ENCODE measurements at places on chromosomes 12 and 14.

- DNase-seq = no peak
Measured at GRCh38 chr14:103815253-103815652, 32.1 kb downstream of the PPP1R13B start.

- DNase-seq = no peak
Measured at GRCh38 chr14:38731962-38732361, 371.1 kb downstream of the SEC23A start.

DNA sequence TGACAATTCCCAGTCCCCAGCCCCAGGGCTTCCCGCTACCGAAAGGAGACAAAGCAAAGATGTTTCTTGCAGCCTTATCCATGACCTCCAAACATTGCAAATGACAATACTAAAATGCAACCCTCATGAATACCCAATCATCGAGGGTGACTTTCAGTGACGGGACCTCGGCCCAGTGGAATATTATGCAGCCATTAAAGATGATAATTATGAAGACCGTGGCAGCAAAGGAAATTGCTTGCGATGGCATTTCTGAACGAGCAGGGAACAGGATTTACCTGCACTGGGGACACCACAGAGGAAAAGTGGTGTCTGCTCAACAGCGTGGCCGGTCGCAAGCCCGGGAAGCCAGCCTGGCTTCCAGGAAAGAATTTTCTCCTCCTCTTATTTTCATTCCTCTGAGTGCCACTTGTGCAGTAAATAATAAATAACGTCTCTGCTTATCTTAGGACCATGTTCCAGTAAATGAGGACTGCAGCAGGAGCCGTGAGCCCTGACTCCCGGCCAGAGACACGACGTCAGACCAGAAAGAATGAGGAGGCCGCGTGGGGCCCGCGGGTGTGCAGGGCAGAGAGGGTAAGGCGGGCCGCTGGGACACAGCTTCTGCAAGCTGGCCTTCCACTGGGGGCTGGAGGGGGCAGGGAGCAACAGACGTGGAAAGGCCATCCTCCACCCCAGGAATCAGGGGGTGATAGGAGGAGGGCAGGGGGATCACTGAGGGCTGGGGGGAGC, 6.6 kb downstream of the C14orf180 start:
- DNase-seq = no peak

- DNase-seq = no peak
Measured at GRCh38 chr12:11689591-11690186, 40.2 kb downstream of the ETV6 start.

- no peak for DNase-seq
Measured at GRCh38 chr14:69288956-69289705, 29.2 kb downstream of the GALNT16 start.

DNA sequence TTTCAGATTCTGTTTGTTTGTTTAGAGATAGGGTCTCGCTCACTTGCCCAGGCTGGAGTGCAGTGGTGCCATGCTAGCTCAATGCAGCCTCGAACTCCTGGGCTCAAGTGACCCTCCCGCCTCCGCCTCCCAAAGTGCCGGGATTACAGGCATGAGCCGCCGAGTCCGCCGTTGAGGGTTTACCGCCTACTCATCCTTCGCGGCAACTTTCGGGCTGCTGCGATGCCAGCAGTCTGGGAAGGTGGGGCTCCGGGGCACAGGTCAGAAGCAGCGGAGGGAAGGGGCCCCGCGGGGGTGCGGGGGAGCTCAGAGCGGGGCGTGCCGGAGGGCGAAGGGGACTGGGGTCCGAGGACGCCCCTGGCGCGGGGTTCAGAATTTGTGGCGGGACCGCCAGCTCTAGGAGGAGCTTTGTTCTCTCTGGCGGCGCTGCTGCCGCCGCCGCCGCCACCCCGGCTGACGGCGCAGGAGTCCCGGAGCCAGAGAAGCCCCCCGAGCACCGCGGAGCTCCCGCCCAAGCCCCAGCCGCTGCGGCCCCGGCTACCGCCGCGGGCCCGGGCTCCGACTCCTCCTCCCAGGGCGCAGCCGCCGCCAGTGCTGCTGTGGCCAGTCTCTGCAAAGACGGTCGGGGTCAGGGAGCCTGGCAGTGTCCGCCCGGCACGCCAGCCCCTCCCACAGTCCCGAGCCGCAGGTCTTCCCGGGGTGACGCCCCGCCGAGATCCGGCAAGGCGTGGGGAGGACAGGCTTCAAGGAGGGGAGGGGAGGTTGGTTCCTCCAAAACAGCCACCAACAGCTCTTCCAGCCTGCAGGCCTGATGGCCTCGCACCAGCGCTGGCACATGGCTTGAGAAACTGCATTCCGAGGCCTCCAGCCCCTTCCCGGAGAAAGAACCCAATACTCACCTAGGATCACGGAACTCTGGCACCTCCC, 10.9 kb upstream of the KRT77 start:
- DNase-seq = no peak

- DNase-seq = no peak
Measured at GRCh38 chr12:5620896-5621295, 189.0 kb downstream of the NTF3 start.

GRCh38 chr14:60107477-60107876, 15.8 kb downstream of the PCNX4 start:
- no peak for DNase-seq

DNA sequence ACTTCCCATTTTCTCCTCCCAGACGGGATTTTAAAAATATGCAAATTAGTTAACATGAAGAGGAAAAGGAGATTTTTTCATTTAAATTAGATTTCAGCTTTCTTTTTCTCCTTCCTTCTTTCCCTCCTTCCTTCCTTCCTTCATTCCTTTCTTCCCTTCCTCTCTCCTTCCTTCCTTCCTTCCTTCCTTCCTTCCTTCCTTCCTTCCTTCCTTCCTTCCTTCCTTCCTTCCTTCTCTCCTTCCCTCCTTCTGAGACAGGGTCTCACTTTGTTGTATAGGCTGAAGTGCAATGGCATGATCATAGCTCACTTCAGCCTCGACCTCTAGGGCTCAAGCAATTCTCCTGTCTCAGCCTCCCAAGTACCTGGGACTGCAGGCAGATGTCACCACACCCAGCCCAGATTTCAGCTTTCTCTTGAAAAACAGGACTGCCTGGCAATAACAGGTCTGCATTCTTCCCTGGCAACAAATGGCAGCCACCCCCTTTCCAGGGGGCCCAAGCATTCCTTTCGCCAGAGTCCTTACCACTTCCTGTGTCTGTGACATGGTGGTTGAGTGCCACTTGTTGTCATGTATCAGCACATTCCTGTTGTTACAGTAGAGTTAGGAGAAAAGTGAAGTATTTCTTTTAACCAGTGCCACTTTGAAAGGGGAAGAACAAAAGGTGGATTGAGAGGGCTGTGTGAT, 119.1 kb downstream of the PTPN11 start:
- no peak for DNase-seq

DNA sequence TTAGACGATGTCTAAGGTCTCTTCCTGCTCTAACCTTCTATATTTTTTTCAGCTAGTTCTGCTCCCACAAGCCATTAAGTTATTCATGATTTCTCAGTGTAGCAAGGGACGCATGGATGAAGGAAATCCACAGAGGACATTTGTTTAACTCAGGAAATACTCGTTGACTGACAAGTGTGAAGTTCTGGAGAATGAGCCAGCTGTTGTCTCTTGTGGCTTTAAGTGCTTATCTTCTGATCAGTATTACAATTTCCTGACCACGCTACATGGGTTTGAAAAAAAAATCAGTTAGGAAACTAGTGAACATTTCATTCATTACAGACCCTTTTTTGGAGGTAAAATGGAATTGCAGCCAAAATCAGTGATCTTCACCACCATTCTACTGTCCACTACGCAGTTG, 53.1 kb downstream of the GUCY2C start:
- DNase-seq = no peak

DNA sequence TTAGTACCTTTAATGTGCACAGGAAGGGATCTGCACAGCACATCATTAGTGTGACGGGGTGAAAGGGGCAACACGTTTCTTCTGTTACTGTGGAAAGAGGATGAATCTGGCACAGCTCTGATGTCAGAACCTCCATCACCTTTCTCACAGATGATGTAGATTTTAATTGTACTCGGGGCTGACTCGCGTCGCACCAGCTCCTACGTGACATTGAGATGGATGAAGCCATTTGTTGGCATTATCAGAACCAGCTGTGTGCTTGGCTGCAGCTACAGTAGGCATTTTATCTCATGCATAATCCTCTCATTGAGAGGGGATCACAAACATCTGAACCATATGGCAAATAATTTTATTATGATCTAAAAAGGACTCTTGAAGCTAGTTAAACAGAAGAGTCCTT, 173.6 kb downstream of the PDZRN4 start:
- no peak for DNase-seq

- DNase-seq = no peak
Measured at GRCh38 chr12:47221256-47222023, 141.7 kb upstream of the AMIGO2 start.

DNA sequence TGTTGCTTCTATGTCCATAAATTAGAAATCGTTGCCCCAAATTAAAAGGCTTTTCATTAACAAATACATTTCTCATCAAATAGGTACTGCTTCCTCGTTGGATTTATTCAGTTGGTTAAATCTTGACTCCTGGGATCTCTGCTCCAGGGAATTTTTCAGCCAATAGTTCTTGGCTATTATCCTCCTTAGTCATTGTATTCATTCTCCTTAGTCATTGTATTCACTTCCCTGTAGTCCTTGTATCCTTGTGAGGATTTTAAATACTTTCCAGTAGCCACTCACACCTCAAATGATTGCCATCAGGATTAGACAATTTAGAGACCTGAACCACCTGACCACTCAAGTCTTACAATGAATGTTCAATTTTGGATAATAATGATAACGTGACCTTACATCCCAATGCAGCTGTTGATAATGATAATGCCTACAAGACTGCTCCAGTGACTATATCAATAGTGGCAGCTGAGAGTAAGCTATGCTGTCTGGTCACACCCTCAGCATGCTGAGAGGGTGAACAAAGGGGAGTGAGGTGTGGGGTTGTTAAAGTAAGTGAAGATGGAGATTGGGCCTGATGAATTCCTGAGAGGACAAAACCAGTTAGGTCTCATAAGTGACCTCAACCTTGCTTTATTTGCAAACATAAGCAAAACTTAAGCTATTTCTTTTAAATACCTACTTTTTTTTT, 193.7 kb upstream of the RTL1 start:
- no peak for DNase-seq

DNA sequence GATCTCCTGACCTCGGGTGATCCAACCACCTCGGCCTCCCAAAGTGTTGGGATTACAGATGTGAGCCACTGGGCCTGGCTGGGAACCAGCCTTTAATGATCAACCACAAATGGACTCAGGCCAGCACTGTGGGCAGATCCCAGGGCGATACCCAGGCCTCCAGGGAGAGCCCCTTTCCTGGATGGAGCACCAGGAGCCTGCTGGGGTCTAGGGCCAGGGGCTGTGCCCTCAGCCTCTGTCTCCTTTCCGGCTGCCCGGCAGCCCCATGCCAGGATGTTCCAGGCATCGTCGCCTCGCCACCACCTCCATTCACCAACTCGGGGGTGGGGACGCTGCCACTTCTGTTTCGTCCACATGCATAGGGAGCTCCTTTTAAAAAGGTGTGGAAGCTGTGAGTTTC, 2.3 kb downstream of the ADGRD1 start:
- DNase-seq = no peak

All from SHP77 treated with DMSO at 0.1 percent for 48 hours (cell line).